ENCODE measurements at places on chromosomes 3 and 15.

DNA sequence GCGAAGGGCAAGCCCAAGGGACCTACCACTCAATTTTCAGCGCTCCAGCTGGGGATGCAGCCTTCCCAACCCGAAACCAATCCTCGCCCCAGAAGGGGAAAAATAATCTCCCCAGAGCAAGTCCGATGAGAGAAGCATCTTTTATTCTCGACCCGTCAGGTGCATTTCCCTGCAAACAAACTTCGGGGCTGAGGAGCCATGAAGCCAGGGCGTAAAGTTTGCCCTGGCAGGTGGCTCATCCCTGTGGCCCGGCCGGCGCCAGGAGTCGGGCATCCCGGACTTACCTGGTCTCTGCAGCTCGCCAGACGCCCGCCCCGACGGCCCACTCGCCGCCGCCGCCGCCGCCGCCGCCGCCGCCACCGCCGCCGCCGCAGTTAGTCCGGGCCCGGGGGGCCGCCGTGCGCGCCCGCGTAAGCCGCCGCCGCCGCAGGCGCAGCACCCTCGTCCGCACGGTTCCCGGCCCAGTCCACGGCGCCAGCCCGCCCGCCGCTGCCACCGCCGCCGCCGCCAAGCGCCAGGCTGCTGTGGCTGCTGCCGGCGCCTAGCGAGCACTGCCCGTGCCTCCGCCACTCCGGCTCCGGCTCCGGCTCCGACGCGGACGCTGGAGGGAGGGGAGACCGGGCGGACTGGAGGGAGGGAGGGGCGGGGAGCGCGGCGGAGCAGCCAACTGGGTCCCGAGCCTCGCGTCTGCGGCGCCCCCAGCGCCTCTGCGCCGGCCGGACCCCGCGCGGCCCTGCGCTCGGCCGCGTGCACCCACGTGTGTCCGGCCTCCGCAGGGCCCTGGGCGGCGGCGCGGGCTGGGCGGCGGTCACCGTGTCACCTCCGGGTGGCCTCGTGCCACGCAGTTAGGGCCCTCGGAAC lies at the start of gene CNTN3:
Gene CNTN3, minus strand, starts transcription at position 553 of the 861 bp plus-strand sequence. CDS start 93,547 bp downstream, outside the sequence.
- no peak for DNase-seq

GRCh38 chr15:29618586-29618985 lies 203.7 kb downstream of the TJP1 start:
- DNase-seq, result no peak

GRCh38 chr15:52649686-52650085 lies 29.5 kb downstream of the ATOSA start:
- no peak for DNase-seq

DNA sequence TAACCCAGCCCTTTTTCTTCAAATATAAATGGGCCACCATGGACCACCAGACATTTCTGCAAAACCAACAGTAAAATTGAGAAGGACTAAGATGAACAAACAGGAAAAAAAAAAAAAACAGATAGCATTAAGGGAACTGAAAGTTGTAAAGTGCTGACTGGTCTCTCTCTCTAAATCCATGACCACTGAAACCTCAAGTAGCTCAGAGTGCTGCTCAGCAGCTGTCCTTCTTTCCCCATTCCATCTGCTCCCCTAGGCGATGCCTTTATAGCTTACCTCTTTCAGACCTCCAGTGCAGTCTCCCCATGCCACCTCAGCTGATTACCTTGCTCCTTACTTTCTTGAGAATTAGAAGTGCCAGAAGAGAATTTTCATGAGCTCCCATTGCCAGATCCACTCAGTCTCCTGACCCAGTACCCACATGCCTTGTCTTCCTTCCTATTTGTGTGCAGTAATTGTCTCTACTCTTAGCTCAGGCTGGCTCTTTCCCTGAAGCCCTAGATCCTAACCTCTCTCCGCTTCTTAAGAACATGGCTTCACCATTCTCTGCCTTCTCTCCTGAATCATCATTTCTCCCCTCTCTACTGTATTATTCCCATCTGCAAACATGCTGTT lies 23.9 kb upstream of the XIRP1 start:
- DNase-seq, result no peak

DNA sequence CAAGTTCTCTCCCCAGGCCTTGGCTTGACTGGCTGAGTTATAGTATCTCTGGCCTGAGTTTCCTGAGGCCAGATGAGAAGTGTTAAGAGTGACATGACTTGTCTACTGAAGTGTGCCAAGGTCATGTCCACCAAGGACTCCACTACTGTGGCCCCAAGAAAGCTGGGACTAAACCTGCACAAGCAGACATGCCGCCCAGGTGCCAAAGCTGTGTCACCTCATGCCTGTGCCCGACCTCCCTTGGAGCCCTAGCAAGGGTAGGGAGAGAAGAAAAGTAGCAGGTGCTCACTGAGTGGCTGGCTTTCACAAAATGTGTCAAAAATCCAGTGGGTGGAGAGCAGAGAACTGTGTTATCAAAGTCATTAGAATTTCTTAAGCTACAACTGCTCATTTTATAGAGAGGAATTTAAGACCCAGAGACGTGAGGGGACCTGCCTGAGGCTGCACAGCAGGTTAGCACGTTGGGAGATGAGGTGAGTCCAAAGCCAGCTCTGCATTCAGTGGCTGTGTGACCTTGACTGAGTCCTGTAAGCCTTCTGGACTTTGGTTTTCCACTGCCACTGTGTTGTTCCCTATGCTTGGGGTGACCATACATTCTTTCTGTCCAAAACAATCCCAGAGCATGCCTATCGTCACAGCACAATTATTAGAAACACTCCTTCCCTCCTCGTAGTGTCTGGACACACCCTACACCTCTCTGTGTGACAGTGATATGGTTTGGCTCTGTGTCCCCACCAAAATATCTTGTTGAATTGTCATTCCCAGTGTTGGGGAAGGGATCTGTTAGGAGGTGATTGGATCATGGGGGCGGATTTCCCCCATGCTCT lies 5.0 kb upstream of the LYSMD4 start:
- no peak for DNase-seq

DNA sequence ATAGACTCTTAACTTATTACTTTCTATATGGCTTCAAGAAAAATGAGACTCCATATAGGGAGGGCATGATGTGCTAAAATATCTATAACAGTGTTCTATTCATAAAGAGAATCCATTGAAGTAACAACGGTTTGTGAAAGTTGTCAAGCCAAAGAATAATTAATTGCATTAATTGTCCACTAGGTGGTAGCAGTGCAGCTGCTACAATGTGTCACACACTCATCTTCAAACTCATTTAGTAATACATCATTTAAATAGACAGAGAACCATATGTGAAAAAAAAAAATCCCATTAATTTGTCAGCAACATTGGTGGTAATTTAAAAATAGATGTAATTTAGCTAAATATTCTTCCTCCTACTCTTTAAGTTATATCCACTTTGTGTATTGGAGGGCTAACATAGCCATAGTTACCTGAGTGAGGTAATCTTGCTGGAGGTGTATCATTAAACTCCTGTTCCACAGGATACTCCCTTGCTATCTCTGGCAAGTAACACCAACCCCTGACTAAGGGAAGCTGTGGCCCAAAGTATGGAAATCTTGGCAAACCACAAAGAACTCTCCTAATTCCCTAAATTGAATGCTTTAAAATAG lies 3.7 kb upstream of the CPA3 start:
- no peak for DNase-seq

DNA sequence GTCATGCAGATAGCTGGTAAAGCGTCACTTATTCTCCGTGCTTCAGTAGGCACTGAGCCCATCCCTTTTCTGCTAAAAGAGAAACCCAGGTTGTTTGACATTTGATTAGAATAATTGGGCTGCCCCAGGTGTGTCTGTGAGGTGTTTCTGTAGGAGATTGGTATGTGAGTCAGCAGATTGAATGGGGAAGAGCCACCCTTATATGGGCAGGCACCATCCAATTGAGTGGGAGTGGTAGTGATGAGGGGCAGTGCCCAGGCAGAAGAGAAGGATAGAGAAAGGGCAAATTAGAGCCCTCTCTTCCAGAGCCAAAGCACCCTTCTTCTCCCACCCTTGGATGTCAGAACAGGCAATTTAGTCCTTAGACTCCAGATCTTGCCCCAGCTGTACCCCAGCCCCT lies 384.3 kb upstream of the GBE1 start:
- no peak for DNase-seq

DNA sequence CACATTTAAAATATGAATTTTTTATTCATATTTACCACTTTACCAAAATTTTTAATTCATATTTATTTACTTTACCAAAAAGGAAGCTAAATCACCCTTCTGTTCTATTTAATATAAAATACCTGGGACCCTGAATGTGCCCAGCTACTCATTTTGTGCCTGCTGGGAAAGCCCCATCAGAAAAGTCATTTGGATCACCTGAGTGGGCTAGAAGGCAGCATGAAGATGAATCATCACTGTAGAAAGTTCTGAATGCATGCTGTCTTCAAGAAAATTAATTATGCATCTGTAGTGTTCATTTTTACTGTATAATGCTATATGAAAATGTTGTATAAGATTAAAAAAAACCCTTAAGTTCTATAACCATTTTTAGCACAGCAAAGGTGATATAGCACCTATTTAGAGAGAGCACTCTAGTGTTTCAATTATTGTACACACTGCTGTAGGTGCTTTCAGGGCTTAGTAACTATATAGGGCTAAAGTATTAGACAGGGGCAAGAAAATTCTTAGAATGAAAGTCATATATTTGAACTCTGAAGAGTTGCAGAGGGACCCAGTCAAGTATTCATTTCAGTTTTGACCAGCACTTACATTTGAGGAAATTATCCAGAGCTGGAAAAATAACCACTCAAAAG lies 175.1 kb downstream of the NFKBIZ start:
- no peak for DNase-seq

GRCh38 chr3:169850618-169851017 lies 19.1 kb downstream of the LRRC31 start:
- no peak for DNase-seq

GRCh38 chr3:127264794-127265514 lies 22.9 kb downstream of the PRR20G start:
- no peak for DNase-seq

DNA sequence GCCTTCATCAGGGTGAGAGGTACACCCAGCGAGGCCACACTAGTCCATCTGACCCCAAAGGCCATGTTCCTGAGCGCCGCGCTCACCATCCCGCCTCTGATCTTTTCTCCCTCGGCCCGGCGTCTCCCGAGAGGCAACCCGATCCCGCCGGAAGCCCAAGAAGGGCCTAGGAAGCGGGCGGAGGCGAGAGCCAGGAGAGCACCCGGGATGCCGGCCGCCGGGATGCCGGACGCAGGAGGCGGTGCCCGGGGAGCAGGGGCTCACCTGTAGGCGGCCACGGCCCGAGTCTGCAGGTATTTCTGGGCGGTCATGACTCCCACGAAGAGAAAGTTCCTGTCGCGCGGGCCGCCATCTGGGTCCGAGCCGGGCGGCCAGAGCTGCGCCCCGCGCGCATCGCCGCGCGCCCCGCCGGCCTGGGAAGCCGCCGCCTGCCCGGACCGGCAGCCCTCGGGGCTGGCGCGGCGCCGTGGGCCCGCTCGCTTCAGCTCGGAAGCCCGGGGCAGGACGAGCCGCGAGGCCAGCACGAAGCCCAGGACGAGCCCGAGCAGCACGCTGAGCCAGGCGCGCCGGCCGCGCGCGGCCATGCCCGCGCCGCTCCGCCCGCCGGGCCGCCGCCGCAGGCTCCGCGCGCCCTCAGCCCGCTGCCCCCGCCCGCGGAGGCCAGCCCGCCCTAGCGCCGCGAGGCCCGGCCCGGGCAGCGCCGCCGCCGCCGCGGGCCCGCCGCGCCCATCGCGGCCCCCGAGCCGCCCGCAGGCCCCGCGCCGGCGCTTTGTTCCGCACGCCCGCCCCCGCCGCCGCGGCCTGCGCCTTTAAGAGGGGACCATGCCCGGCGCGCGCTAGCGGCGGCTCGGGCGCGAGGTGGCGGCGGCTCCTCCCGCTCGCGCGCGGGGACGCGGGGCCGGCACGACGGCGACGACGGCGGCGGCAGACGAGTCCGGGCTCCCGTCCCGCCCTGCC lies 697 bp downstream of the CHSY1 start:
- DNase-seq, result no peak

DNA sequence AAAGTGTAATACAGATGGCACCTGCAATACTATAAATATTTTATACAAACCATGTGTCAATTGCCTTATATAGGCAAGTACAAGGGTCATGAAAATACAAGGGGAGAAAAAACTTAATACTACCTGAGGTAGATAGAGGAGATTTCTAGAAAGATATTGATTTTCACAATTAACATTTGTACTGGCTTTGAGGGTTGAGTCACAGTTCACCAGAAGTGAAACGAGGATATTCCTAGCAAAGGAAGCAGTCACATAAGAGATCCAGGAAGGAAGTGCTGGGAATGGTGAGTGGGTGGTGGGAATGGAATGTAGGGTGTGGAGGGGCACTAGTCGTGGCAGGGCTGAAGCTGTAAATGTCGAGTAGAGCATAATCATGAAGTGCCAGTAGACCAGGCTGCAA lies 108.7 kb downstream of the P2RY1 start:
- no peak for DNase-seq

GRCh38 chr3:13378155-13378554 lies 42.0 kb downstream of the NUP210 start:
- no peak for DNase-seq

DNA sequence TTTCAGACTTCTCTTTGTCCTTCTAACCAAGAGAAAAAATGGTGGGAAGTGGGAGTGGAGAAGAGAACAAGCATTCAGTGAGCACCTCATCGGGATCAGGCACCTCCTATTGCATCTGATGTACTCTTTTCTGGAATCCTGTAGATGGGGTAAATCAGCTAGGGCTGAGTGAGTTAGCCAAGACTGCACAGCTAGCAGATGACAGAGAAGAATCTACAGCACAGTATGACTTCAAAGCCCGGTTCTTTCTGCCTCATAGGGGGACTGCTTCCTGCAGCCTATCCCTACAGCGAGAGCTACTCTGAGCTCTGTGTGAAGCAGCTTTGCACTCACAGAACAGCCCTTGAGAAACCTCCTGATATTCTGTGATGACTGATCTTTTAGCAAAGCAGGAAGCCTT lies 275.2 kb upstream of the MEIS2 start:
- no peak for DNase-seq

DNA sequence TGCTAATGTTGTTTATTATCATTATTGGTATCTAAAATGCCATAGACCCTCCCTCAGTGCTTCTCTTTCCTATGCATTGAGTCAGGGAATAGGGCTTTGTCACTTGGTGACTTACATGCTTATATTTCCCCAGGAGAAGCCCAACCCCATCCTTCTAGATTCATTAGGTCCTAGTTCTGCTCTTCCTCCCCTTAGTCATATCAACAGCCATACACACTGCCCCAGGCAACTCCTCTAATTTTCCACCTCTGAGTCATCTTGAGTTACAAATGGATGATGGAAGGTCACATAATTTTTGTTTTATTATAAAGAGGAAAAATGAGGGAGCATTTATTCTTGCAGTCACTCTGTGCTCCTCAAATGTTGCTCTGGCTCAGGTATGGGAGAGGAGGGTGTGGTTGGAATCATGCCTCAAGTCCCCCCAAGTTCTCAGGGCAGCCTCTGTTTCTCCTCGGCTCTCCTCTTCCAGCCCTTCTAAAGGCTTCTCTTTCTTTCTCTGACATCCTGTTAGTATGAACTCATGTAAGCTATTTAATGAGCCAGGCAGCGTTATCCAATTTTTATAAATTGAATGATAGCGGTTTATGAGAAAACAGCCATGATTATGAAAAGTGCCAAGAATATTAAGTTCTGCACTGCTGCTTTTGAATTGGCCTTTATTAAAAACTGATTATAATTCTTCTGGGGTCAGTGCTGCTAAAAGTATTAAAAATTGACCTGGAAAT lies 45.6 kb upstream of the FSTL1 start:
- no peak for DNase-seq

Measured in effector memory CD4-positive, alpha-beta T cell (primary cell).